ENCODE measurements at places on chromosomes 16 and 17.

DNA sequence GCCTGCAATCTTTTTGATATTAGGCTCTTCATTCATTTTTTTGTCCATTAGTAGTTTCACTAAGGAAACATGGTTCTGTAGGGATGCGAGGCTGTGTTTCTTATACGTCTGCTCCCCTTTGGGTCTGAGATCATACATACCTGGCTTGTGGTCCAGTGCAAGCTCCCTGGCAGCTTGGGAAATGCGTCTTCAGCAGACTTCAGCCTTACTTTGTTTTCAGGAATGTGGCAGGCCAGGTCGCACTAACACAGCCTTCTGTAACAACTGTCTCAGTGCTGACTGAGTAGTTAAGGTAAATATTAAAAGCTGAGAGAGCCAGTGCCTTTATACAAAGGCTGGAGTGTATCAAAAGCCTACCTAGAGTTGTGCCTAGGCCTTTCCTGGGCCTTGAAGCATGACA lies 970.5 kb upstream of the EEF2KMT start:
- no peak for DNase-seq

- no peak for DNase-seq
These were observed 16.3 kb downstream of the SHISA9 start for GRCh38 chr16:12917653-12918052.

DNA sequence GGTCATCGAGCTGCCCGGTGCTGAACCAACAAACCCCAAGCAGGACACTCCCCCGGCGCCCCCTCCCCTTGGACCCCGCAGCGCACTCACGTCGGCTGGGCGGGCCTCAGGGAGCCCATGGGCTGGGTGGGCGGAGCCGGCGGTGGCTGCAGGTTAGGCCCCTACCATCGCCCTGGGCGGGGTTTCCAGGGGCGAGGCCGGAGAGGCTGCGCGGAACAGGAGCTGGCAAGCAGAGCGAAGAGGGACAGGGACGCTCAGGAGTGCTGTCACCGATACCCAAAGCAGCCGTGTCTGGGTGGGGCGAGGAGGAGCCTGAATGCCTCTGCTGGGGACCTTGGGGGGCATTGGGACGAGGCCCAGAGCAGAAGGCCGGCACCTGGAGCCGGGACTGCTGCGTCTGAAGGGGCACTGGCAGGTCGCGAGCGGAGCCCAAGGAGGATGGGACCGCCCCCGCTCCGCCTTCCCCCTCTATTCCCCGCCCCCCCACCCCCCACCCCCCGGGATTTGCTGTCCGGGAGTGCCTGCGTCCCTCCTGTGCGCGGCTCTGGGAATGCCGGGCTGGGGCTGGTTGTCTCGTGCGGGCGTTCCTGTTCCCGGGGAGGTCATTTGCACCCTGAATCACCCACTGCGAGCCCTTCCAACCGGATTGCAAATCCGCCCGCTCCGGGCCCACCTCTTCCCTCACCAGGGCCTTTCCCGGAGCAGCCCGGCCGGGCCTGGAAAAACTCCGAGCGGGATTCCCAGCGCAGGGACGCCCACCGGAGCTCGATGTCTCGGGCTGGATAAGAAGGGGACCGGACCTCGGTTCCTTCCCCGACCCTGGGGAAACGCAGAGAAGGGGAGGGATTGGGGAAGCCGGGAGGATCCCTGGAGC lies 902 bp downstream of the ARHGAP27 start:
- peak; percentile 70 for DNase-seq

DNA sequence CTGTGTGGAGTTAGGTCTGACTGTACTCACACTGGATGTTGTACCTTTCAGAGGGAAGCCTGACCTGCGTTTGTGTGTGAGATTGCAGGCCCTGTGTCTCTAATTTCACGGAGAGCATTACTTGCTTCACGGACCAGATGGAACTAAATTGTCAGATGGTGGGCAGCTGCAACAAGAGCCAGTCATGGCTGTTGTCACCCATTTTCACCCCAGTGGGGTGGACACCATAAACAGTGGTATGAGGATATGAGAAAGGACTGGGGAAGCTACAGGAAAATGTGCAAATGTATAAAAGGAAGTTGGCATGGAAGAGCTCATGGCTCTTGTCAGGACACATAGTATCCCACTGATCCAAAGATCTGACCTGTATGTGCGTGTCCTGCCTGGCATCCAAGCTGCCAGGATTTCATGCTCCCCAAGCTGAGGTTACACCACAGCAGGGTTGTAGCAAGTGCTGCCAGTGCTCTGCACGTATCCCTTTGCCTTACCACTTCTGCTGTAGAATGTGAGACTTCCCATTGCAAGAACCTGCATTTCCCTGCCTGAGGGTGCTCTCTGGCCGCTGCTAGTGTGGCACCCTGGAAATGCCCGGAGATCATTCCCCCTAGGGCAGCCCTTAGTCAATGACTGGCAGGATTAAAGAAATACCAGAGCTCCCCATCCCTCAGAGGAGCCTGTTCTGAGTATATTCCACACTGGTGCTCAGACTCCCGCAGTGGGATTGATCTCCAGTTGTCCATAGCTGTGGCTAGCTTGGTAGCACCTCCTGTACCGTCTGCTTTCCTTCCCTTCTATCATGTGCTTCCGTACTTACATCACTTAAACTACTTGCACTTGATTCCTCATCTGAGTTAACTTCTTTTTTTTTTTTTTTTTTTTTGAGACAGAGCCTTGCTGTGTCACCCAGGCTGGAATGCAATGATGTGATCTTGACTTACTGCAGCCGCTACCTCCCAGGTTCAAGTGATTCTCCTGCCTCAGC lies 70.4 kb upstream of the TANC2 start:
- no peak for DNase-seq

GRCh38 chr16:79909571-79909970 lies 309.0 kb upstream of the MAF start:
- DNase-seq = no peak

- no peak for DNase-seq
These were observed 255.5 kb downstream of the XYLT1 start for GRCh38 chr16:17215306-17215705.
